Hematopoietic multipotent progenitor cell treated with erythropoietin and hydrocortisone succinate and interleukin-3 and kit ligand, for 8 days (in vitro differentiated cells): ENCODE measurements at places on chromosomes 12 and 14.
A peak's percentile ranks its signal among the peaks of the same experiment; 100 is the strongest.

DNA sequence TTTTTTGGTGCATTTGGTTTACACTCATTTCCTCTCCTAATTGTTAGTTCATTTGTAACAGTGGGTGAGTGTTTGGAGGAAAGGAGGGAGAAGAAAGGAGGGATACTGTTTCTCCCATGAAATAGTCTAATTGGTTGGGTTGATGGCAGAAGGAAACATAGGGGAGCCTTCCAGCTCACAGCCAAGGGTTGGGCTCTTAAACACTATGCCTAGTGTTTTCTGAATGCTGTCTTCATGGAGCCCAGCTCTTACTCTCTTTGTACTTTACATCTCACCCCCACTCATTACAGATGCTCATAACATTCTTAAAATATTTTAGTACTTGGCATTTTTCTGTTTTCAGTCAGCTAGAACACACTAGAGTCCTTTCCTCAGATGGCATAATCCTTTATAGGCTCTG lies 38.2 kb downstream of the BAZ2A start:
- no peak for DNase-seq

GRCh38 chr12:94100211-94100627 lies 48.2 kb upstream of the PLXNC1 start:
- peak; percentile 27 for DNase-seq

DNA sequence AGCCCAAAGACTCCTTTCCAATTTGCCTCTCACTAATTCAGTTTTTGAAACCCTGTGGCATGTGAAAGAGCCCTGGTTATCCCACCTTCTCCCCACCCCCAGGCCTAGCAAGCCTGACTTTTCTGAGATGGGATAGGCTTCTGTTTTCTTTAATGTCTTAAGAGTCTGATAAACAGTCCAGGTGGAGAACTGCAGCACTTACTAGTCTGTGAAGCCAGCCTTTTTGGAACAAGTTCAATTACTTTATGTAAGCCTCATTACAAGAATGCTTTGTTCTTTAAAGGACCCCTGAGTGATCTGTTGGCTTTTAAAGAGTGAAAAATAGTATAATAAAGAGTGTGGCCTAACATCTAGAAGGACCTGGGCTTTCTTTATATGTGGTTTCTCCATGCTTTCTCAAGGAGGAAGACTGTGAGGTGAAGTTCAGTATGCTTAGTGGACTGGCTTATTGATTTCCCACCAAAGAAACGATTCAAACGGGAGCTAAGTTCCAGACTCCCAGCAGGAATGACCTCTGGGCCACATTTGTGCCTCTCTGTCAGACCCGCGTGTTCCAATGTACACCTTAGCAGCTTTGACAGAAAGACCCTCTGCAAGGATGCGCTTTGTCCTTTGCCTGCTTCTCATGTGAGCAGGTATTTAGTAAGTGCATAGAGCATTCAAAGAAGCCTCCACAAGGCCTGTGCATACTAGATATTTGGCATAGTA lies 129.5 kb downstream of the DAAM1 start:
- DNase-seq: no peak

DNA sequence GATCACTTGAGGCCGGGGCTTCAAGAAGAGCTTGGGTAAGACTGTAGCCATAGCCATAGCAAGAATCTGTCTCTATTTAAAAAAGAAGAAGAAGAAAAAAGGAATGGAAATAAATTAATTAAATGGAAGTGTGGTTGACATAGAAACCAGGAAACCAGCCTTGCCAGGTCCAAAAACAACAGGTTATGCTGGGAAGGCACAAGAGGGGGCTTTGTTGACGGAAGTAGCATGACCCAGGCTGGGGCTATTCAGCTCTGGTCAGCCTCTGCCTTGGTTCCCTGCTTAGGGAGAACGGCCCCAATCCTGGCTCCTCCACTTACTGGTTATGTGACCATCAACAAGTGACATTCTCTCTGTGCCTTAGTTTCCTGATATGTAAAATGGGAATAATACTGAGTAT lies 14.4 kb upstream of the GPR68 start:
- DNase-seq: no peak

- DNase-seq: no peak
Observed at GRCh38 chr14:96205059-96205977, 679 bp downstream of the BDKRB2 start.

DNA sequence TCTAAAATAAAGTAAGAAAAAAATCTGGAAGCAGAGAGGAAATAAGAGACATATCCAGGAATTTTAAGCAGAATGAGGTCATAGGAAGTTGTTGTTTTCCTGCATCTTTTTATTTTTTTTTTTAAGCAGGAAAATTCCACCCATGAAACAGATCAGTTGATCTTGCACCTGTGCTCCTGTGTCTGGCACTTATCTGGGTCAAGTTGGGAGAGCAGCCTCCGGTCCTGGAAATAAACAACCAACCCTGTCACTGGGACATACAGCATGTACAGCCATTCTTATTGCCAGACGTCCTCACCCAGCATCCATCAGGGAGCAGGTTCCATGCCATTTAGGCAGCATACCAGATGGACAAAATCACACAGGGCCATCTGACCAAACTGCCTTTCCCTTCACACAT lies 266.0 kb upstream of the BTG1 start:
- no peak for DNase-seq
